ENCODE measurements at places on chromosomes 1 and 21.

DNA sequence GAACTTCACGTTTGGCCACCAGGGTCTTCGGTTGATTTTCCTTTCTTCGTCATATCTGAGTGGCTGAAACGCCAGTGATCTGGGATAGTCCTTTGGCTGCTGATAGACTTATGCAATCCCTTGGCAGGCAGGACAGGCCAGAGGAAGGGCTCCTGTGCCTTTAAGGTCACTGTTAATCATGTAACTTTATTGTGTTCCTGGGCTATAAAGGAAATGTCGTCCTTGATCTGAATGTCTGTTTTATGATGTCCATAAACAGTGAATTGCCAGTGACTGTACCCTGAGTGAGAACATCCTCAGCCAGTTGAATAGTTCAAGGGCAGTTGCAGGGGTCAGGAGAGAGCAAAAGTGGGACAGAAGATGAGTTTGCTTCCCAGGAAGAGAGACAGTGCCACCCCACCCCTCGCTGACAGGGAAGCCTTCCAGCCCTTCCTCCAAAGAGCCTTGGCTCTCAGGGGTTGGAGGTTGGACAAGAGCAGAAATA is 68.0 kb downstream of the PDE9A start:
- no peak for DNase-seq

DNA sequence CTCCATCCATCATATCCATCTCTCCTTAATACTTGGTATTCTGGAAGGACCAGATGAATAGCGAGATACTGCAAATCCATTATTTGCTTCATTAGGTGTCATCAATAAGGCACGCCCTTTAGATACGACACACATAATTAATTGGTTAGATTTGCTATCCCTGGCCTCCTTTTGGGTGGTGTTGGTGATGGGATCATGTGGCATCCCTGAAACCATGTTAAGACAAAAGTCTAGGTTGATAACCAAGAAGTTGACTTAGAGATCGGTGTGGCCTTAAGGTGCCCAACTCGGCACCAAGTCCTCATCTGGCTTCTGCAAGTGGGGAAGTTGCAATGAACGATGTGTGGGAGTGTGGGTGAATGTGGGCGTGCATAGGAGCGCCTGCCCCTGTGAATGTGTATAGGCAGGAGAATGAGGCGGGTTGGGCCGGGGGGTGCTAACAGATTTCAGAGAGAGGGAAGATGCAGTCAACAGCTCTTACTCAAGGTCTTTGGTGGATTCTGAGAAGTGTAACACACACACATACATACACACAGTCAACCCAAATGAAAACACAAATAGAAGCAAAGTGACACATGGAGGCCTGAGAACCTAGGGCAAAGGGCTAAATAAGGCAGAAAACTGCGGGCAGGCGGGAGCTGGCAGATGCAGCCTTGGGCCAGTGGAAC is 415.7 kb upstream of the ESRRG start:
- DNase-seq, result no peak

- DNase-seq, result no peak
These were observed 15.7 kb downstream of the VCAM1 start for GRCh38 chr1:100735244-100735643.

GRCh38 chr1:171740987-171741871 is 636 bp downstream of the VAMP4 start:
- DNase-seq, result peak; percentile 37

DNA sequence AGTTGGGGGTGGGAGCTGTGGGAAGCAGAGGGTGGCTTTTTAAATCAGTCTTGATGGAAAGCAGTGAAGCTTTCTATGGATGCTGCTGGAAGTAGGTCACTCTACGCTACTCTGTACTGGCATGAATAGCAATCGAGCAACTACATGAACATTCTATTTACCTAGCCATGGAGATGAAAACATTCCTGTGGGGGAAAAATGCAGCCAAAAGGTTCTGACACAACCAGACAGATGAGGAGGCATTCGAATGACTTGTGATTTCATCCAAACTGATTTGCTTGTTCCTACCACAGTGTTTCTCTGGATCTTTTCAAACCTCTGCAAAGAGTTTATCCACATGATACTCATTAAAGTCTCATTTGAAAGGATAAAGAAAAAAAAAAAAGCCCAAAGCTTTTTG is 95.0 kb downstream of the ASTN1 start:
- DNase-seq, result no peak

DNA sequence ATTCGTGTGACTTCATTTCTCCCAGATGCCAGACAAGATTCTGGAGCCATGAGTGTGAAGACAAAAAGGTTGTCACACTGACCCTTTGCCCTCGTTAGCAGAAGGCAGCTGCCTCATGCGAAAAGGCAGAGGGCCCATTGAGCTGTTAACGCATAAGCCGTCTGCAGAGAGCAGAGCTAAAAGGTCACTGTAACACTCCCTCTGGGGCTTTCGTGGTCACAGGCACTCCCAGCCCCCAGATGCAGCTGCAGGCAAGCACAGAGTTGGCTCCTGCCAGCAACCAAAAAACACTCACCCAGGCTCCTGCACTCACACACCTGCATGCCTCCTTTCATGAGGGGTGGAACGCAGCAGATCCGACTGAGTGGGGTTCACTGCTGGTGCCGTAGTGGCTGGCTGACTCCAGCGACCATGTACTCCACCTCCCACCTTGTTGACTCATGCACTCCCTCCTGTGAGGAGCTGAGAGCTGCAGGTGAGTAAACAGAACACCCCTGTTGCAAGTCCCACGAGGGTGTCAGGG is 287.5 kb downstream of the SMYD3 start:
- DNase-seq, result no peak

- no peak for DNase-seq
These were observed 192.9 kb upstream of the VAMP3 start for GRCh38 chr1:7578206-7578605.

- DNase-seq, result no peak
These were observed 11.8 kb upstream of the SERINC2 start for GRCh38 chr1:31401241-31401640.

DNA sequence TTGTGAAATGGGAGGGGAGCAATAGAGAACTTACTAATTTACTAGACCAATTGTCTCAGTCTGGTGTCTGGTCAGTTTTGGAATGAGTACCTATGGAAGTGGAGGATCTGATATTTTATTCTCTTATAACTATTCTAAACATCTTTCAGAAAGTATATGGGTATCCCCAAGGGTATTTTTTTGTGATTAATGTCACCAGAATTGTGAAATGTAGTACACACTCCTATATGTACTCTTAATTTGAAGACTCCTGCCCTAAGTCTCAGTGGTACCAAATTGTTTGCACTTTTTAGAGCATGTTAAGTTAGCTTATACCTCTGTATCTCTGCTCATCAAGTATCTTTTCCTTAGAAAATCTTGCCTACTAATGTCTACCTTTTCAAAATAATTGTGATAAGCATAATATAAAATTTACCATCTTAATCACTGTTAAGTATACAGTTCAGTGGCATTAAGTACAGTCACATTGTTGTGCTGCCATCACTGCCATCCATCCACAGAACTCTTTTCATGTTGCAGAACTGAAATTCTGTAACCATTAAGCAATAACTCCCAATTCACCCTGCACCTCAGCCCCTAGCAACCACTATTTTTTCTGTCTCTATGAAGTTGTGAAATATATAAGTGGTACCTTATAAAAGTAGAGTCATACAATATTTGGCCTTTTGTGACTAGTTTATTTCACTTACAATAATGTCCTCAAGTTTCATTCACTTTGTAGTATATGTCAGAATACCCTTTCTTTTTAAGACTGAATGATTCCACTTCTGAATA is 40.5 kb downstream of the SLC30A7 start:
- no peak for DNase-seq

GRCh38 chr1:150596976-150597375 is 17.6 kb upstream of the MCL1 start:
- no peak for DNase-seq

GRCh38 chr1:196136396-196136795 is 471.8 kb downstream of the KCNT2 start:
- peak; percentile 34 for DNase-seq

GRCh38 chr1:71599306-71599705 is 518.5 kb upstream of the ZRANB2 start:
- DNase-seq, result no peak

- no peak for DNase-seq
These were observed 90.9 kb upstream of the SLC44A3 start for GRCh38 chr1:94729267-94729666.

DNA sequence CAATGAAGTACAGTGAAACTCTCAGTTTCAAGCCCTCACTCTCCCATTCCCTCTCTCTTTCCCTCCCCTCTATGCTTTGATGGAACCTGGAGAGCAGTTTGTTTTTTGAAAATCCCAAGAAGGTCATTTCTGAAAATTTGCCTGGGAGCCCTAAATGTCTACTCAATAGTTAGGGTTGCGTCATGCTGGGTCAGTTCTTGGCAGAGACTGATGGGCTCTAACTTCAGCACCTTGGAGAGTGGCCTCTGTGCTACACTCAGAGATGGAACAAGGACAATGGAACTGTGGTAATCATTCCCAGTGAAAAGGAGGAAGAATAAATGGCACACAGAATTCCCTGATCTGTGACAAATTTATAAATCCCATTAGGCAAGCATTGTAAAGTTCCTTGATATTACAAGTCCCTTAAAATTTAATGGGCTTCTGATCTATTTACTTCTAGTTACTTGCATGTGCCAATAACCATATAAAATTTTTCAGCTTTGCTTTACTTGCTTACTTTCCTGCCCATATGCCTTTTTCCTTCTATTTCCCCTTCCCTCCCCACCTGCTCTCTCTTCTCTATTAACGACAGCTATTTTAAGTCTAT is 182.9 kb upstream of the KCND3 start:
- peak; percentile 62 for DNase-seq

GRCh38 chr1:184804220-184804619 is 49.6 kb upstream of the EDEM3 start:
- DNase-seq, result no peak

DNA sequence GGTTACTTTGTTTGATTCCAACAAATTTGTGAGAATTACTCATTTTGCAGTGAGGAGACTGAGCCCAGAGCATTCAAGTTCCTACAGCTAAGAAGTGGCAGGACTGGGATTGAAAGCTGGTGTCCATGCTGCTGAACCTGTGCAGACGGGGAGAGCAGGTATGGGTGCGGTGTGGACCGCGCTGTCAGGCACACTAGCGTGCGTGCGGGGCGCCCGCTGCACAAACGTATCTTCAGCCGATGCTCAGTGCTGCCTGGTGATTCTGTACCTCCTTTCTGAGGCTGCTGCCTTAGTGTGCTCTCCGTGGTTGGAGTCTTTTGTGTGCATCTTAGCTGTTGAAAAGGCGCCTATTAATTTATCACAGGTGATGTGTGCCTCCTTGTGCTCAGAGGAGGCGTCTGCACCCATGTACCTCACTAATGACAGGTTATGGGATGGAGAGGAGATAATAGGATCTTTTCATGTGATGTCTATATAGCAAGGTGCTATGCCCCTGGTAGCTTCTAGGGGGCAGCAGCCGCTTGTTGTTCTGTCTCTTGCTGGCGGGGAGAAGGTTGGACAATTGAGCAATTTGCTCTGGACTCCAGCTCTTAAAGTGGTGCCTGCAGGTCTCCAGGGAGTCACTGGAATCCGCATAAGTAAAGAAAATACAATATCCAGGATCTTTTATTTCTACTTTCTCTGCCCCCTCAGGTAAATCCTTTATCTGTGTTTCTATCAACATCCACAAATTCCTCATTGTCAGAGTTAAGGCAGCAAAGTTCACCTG is 32.5 kb downstream of the PEX14 start:
- peak; percentile 74 for DNase-seq

- DNase-seq, result peak; percentile 83
These were observed 111.7 kb upstream of the KCNJ6 start for GRCh38 chr21:38027901-38028498.

GRCh38 chr1:56551691-56552090 is 27.7 kb downstream of the PLPP3 start:
- DNase-seq, result no peak

DNA sequence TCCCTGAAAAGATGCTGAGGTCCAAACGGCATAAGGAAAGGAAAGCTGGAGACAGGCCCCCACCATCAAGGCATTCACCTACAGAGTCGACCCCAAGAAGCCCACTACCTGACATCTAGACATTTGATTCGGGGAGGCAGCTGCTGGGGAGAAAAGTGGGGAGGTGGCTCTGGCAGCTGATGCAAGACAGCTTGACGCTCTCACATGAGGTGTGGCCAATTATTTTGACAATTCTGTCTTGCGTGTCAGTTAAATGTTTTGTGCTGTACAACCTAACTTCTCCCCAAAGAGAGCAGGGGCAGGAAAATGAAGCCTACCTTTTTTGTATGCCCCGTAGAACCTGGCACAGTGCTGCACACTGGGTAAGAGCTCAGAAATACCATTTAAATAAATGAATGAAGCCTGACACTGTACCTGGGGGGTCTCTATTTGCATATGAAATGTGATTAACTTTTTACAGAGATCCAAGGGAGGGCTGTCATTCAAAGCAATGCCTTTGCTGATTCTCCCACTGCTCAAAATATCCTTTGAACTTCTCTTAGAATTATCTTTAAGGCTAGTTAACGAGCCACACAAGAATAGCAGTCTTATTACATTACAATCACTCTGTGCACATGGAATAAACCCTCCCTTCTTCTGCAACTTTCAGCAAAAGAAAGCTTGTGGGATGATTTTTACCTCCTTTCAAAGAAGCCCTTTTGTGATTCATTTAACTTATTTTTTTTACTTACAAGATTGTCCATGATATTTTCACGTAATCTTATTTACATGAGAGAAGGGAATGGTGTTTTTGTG is 163.2 kb downstream of the TNR start:
- no peak for DNase-seq

- DNase-seq, result no peak
These were observed 5.1 kb upstream of the VWA1 start for GRCh38 chr1:1430114-1430982.

DNA sequence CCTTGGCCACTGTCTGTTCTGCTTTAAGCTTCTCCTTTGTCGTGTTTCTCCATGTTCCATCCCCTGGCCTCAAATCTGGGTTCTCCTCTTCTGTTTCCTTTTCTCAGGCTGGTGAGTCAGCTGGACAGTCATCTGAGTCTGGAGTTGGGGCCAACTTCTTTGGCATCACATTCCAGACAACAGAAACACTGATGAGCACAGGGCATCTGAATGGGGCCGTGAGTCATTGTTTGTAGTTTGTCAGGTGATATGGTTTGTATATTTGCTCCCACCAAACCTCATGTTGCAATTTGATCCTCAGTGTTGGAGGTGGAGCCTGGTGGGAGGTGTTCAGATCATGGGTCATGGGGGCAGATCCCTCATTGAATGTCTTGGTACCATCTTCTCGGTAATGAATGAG is 14.3 kb upstream of the OLIG2 start:
- peak; percentile 91 for DNase-seq

DNA sequence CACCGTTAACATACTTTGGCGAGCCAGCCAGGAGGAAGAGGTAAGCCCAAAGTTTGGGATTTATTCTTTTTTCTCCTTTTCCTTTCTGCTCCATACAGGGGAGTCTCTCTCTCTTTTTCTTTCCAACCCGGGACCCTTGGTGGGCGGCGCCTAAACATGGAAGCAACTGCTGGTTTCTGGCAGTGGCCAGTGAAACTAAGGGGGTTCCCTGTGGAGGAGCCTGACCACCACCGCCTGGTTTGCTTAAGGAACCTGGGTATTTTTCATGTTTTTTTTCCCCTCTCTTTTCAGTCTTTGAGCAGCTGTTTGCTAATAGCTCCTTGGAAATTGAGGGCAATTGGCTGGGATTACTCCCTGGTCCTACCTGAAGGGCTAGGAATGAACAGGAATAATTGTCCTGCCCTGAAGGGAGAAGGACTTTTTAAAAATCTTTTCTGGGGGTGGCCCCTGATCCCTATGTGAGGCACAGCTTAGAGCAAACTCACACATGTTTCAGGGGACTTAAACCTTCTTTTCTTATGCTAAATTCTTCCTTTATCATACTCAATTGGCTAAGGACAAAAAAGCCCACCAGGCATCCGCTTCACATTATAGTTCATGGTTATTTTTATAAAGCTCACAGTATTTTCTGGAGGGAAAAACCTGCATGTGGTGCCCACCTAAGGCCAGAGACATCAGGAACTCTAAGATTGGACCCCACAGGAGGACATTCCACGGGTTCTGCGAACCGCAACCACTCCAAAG is 61.3 kb upstream of the PLD5 start:
- no peak for DNase-seq
